ENCODE measurements at places on chromosomes 11 and 22.

GRCh38 chr11:65053827-65054508 lies 4.4 kb downstream of the NAALADL1 start:
- DNase-seq: peak; percentile 11

DNA sequence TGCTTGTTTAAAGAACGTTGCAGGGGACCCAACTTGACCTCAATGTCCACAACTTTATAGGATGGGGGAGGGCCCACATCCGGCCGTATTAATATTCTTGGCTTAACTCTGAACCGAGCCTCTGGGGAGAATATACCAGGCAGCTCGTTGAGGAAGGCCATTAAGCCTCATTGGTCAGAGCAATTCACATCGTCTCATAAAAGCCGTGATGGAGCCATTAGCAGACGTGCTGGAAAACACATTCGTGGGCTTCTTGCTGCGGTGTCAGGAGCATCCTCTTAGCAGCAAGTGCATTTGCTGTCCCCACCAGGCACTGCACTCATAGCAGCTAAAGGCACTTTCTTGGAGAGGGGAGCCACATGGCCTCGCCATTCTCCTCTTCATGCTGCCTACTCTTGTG lies 14.9 kb downstream of the DSCAML1 start:
- DNase-seq: no peak

- DNase-seq: no peak
Measured at GRCh38 chr11:72111300-72112142, 974 bp downstream of the ANAPC15 start.

GRCh38 chr22:24894998-24895397 lies 51.5 kb downstream of the LHFPL7 start:
- DNase-seq: no peak

GRCh38 chr11:110409174-110409573 lies 20.6 kb upstream of the FDX1 start:
- no peak for DNase-seq

- DNase-seq: no peak
Measured at GRCh38 chr11:57387289-57388030, 3.0 kb downstream of the PRG2 start.

GRCh38 chr22:31363885-31364465 lies 17.8 kb upstream of the PATZ1 start:
- DNase-seq: no peak

DNA sequence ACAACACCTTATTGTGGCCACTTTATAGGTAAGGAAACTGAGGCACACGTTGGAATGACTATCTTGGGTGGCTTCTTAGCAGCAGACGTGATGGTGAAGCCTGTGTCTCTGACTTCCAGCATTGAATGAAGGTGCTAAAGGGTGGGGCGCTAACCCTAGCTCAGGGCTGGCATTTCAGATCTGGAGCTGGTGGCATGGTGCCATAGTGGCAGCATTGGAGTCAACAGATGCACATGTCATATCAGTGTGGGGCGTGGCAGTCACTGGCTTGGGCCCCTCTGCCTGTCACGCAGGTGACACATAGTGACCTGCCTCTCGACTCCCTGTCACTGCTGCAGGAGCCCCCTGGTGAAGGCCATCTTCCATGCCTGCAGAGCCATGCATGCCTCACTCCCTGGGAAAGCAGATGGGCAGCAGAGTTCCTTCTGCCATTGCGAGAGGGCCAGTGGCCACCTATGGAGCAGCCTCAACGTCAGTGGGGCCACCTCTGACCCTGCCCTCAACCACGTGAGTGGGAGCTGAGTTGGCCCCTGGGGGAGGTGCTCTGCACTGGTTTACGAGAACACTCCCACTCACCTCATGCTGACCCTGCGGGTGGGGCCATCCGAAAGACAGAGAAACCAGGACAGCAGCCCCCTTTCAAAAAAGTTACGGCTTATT lies 14.8 kb downstream of the SHISA8 start:
- DNase-seq: no peak

GRCh38 chr11:58506935-58507334 lies 970 bp downstream of the OR5B21 start:
- no peak for DNase-seq

DNA sequence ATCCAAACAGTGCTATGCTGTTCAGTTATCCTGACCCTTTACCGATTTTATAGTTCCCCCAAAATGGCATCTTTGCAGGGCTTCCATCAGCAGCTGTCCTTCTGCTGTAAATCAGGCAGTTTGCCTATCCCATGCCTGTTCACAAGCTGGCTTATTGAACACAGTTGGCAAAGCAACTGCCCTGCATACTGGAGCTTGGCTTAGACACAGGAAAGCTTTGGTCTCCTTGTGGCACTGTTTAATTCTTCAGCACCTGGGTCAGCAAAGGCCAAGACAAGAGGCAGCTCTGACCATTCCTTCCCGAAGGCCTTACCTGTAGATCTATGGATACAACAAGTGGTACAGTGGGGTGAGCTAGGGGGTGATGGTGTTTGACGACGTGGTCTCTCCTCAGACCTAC lies 32.2 kb downstream of the TSPAN18 start:
- DNase-seq: no peak

GRCh38 chr11:18804199-18804999 lies 12.8 kb upstream of the PTPN5 start:
- DNase-seq: no peak

- no peak for DNase-seq
Measured at GRCh38 chr11:33984682-33985389, 66.7 kb upstream of the CAPRIN1 start.

DNA sequence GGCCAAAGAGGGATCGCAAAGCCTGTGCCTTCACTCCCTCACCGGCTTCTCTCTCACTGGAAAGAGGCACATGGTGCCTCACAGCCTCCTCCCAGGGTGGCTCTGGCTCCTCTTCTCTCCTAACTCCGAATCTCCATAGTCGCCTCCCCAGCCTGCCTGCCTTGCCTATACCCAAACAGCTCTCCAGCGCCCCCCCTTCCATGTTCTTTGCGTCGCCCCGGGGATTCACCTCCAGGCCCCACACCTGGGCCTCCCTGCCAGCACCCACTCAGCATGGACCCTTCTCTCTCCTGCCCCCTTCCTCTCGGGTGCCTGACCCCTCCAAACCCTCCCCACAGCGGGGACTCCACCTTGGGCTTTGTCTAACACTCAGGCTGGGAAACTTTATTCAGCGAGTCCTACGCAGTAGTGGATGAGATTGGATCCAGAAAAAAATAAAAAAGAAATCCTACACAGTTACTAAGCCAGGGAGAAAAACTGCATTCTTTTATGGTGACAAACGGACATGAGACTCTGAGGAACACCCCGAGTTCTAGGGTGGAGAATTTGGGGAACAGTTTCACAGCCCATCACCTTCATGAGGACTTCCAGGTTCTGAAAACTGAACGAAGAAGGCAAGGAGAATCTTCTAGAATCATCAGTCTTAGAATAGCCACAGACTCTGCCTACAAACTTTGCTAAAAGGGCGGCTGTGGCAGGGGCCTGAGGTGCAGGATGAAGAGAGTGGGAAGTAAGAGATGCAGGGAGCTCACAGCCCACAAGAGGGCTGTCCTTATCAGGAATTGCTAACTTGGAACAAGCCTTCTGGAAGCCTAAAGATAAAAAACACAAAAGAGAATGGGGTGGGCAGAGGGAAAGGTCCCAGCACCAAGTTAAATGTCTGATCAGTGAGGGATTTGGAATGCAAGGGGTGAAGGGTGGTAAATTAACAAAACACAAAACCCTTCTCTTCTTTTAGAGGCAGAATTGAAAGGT lies 5.3 kb downstream of the PPM1F start:
- DNase-seq: no peak

GRCh38 chr11:104433751-104434150 lies 269.8 kb upstream of the PDGFD start:
- no peak for DNase-seq

- DNase-seq: no peak
Measured at GRCh38 chr11:40387240-40387980, 1072.0 kb downstream of the LRRC4C start.

DNA sequence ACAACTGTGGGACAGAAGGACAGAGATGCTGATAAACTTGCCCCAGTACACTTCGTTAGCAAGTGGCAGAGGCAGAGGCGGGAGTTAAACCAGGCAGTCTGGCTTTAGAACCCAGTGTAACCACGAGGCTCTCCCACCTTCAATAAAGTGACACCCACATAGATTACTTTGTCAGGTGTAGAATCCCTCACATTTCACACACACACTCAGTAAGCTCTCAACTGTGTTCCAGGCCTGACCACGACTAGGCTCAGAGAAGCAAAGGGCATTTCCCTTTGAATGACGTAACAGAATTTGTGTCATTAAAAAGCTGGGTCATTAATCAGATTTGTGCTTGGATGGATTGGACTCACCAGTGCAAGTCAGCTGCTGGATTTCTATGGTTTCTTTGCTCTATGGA lies 118.3 kb upstream of the RCN1 start:
- DNase-seq: no peak

DNA sequence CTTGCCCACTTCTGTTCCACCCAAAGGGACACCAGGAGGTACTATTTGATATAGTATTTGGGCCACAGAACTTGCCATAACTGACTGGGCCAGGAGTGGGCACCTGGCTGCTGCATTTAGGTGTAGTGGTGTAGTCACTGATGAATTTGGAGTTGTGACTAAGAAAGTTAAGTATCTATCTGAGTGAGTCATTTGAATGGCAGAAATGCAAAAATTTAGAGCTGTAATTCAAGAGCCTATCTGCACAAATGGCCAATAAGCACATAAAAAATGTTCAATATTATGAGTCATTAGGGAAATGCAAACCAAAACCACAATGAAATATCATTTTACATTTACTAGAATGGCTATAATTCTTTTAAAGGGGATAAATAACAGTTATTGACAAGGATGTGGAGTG lies 14.7 kb downstream of the GLYATL2 start:
- DNase-seq: no peak

GRCh38 chr22:24685531-24686190 lies 82.7 kb downstream of the GGT1 start:
- no peak for DNase-seq

DNA sequence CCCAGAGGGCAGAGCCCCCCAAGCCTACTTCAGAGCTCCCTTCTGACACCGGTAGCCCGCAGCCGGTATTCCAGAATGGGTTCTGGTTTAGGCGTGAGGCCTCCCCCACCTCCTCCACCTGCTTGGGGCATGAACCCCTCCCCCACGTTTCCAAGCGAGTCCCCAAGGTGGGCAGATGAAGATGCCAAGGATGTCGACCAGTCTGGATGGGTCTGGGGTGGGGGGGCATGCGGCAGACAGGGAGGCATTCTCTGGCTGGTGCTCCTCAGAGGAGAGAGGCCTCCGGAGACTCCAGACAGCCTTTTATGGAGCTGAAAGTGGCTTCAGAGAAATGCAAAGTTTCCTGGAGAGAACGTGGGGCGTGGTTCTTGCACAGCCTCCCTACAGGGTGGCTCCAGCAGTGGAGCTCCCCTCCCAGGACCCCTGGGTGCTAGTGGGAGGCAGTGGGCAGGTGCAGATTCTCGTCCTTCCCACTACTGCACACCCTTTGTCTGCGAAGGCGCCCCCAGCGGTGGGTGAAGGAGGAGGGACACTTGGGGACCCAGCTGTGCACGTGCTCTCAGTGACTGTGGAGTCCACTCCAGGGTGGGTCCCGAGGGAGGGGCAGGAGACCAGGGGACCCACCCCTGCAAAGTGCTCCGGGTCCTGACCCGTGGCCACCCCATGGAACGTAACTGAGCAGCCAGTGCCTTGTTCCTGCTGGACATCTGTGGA lies 4.2 kb downstream of the CCND1 start:
- no peak for DNase-seq

- peak; percentile 22 for DNase-seq
Measured at GRCh38 chr22:50445071-50445879, 29.6 kb downstream of the SBF1 start.

DNA sequence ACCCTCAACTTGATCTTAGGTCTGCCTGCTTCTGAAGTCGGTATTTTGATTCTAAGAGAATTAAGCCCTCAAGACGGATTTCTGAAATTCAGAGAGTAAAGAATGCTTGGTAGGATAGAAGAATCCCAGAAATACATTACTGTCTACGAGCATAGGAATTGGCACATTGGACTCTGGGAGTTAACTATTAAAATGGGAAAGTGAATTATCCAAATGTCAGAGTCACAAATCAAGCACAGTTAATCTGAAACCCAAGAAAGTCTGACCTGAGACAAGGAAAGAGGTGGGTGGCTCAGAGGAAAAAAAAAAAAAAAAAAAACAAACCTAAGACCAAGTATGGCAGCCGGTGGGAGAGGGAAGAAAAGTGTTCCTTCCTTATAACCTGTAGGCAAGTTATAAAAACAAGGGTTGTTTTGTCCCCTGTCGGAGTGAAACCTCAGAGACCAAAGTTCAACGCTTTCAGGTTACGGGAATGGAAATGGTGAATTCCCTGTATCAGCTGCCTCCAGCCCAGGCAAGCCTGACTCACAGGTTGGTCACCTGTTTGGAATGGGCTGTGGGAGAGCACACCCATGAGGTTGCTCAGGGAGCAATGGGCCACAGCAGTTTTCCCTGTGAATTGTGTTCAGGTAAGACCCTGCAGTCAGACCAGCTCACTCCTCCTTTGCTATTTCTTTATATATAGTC lies 139.0 kb downstream of the ETS1 start:
- no peak for DNase-seq

- DNase-seq: no peak
Measured at GRCh38 chr11:110000031-110000502, 93.1 kb upstream of the ZC3H12C start.

- peak; percentile 84 for DNase-seq
Measured at GRCh38 chr11:72724851-72725723, 27.1 kb downstream of the ARAP1 start.

GRCh38 chr11:132490978-132491377 lies 1041.3 kb downstream of the OPCML start:
- no peak for DNase-seq

Measured in CD4-positive, alpha-beta T cell treated with Interleukin-6 at 100 ng/mL for 8 hours (primary cell).